LNCaP clone FGC (cell line): ENCODE measurements at places on chromosomes 6 and 20.
A peak's percentile ranks its signal among the peaks of the same experiment; 100 is the strongest.

- peak; percentile 64 for DNase-seq
Measured at GRCh38 chr6:119308991-119309657, 40.4 kb downstream of the MAN1A1 start.

- no peak for DNase-seq
Measured at GRCh38 chr6:167049275-167049674, 50.1 kb downstream of the CEP43 start.

DNA sequence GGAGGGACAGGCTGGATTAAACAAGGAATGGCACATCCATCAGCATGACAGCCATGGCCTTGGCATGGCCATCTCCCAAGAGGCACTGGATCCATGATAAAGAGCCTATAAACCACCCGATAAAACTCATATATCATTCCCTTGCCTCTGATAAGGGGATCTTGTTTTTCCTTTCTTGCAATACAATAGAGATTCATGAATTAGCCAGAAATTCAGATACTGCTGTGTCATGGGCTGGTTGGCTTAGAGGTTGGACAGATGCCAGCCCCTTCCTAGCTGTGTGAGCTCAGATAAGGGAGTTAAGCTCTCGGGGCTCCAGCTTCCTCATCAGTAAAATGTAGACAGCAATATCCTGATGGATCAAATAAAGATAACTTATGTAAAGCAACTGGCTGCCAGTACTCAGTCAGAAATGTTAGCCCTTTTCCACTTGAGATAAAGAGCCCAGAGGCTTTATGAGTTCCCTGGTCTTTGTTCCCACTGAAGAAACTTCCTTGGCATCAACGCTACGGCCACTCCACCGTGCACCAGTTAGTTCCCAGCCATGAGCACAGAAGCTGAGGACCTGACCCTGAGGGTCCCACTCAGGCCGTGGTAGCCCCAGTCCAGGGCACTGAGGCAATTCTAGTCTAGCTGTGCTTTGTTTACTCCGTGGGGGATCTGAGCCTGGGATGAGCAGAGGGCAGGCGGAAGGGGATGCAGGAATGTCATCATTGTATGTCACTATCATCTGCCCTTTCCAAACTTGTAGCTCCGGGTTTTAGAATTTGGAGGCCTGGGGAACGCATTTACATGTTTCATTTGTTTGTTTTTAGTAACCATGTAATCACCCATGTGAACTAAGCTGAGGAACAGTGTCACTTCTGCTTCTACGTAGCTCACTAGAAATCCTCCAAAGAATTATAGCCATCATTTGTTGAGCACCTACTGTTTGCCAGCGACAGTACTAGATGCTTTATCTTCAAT, 67.2 kb upstream of the TBC1D7 start:
- peak; percentile 82 for DNase-seq

- DNase-seq, result no peak
Measured at GRCh38 chr6:11847515-11848345, 69.1 kb upstream of the ADTRP start.

DNA sequence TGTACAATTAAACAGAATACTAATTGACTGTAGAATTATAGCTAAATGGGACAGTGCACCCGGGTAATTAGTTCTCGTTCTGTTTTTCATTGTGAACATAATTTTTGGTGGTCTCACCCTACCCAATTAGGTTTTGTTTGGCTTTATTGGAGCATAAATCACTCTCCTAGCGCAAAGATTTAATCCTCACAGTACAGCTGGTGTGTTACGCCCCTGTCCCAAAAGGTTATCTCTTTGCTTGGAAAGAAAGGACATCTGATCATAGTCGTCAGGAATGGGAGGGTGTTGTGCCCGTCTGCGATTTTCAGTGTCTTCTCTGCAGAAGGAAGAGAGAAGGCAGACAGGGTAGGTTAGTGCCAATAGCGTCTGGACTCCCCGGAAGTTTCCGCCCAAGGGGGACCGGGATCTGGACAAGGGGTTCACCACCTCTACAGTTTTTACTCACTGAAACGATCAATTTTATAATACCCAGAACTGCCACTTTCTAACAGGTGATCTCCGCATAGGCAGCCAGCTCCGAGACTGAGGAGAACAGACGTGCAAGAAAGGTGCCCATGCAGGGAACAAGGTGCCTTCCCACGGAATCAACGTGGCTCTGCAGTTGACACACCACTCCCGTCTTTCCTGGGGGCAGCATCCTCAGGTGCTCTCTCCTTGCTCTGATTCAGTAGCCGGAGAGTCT, 617.4 kb upstream of the CDH4 start:
- DNase-seq, result no peak

GRCh38 chr20:4702562-4703280, 19.0 kb upstream of the PRND start:
- DNase-seq, result no peak

DNA sequence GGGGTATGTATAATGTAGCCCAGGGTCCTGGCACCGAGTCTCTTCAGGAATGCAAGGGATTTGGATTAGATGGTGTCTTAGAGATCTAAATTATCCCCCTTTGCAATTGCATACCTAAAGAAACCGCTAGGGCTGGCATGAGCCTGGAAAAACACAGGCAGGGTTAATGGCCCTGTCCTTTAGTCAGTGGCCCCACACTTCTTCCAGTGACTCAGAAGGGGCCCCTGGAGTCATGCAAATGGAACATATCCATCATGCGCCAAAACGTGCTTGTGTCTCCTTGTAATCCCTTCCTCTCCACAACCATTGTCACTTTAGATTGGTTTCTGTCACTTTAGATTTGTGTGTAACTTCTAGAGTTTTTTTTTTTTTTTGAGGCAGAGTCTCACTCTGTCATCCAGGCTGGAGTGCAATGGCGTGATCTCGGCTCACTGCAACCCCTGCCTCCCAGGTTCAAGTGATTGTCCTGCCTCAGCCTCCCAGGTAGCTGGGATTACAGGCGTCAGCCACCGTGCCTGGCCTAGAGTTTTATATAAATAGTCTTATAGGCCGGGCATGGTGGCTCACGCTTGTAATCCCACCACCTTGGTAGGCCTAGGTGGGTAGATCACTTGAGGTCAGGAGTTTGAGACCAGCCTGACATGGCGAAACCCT, 8.7 kb upstream of the MYBL2 start:
- DNase-seq, result no peak

- no peak for DNase-seq
Measured at GRCh38 chr6:26032340-26033084, 54.7 kb upstream of the HFE start.

- no peak for DNase-seq
Measured at GRCh38 chr6:99378636-99379035, 15.4 kb downstream of the COQ3 start.

- DNase-seq, result no peak
Measured at GRCh38 chr6:91280494-91280830, 693.6 kb upstream of the MAP3K7 start.

DNA sequence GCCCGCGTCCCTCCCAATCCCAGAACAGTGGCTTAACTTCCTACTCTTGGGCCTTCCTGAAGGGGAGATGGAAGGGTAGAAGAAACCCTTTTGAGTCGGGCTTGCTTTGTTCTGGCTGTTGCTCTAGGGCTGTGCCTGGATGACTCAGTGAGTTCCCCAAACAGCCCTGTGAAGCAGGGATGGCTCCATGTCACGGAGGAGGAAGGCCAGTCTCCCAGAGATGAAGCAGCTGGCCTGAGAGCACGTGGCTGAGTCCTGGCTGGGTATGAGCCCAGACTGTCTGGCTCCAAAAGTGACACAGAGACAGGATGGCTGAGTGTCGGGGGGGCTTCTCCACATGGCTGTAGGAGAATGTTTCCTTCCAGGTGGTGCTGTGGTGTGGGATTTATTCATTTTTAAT, 4.6 kb downstream of the SYTL3 start:
- no peak for DNase-seq

DNA sequence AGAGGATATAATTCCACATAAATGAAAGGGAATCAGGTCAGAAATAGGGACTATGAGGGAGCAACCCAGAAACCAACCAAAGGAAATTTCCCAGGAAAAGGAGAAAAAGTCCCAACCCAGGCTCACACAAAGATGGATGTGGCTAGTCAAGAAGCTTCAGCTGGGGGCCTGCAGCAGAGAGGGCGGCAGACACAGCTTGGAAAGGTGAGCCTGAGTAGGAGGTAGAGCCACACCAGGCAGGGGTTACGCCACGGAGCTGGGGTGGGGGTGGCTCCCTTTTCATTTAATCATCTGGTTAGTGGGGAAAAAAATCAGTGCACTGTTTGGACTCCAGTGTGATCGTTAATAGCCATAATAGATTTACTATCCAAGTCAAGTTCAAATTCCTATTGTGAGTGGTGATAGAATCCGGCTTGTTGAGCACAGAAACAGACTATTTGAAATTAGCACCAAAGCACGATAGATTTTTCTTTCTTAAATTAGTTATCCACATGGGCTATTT, 220.6 kb downstream of the TPBG start:
- no peak for DNase-seq

DNA sequence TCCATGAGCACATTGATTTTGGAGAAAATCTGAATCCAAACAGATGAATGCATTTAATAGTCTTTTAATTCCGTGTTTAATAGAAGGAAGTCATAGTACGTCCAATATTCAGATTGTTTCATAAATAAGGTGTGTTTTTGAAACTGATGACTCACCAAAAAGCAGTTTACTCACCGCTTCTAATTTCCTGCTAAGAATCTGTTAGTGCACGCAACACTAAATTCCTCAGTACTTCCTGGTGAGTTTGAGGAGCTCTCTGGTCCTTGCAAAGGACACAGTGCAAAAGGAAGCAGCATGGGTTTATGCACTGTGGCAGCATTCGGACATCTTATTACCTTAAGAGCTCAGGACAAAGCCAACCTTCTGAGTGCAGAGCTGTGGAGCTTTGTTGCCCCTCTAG, 2.3 kb upstream of the ADGRF1 start:
- no peak for DNase-seq

- no peak for DNase-seq
Measured at GRCh38 chr20:40978761-40979160, 49.9 kb upstream of the TOP1 start.

GRCh38 chr6:157795841-157796240, 27.2 kb upstream of the SNX9 start:
- no peak for DNase-seq

DNA sequence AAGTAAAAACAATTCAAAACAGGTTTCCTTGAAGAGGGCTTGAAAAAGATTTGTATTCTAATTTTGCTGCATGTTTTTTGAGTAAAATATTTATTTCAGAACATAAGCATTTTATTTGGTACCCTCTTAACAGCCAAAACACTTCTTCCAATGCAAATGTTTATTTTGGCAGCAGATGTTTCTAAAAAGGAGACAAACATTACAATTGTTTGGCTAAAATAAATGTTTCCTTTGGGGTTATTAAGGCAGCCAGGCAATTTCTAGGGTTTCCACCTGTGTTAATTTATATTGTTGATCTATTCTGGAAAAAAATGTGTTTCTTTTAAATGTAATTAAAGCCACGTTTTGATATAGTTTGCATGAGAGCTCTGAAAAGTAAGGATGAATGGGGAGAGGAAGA, 56.6 kb downstream of the ARID1B start:
- DNase-seq, result no peak

GRCh38 chr6:124984668-124985338, 22.6 kb downstream of the RNF217 start:
- DNase-seq, result no peak

GRCh38 chr6:2448826-2449571, 203.6 kb upstream of the GMDS start:
- peak; percentile 61 for DNase-seq

DNA sequence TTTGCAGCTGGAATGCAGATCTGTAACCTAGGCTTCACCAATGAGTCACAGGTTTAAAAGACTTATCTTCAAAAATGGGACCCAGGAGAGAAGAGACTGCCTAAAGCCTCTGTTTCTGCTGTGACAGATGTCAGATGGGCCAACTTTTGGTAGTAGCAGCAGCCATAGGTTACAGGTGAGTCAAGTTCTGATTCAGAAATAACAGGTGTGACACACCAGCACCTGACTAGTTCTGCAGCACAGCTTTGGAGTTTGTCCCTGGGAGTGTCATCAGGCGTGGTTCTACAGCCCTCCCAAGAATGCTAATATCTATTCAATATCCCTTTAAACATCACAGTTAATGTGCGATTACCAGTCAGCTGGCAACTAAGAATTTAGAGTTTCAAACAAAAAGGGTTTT, 121.9 kb upstream of the BTN3A2 start:
- no peak for DNase-seq

- DNase-seq, result no peak
Measured at GRCh38 chr6:167937948-167938911, 59.2 kb upstream of the KIF25 start.

DNA sequence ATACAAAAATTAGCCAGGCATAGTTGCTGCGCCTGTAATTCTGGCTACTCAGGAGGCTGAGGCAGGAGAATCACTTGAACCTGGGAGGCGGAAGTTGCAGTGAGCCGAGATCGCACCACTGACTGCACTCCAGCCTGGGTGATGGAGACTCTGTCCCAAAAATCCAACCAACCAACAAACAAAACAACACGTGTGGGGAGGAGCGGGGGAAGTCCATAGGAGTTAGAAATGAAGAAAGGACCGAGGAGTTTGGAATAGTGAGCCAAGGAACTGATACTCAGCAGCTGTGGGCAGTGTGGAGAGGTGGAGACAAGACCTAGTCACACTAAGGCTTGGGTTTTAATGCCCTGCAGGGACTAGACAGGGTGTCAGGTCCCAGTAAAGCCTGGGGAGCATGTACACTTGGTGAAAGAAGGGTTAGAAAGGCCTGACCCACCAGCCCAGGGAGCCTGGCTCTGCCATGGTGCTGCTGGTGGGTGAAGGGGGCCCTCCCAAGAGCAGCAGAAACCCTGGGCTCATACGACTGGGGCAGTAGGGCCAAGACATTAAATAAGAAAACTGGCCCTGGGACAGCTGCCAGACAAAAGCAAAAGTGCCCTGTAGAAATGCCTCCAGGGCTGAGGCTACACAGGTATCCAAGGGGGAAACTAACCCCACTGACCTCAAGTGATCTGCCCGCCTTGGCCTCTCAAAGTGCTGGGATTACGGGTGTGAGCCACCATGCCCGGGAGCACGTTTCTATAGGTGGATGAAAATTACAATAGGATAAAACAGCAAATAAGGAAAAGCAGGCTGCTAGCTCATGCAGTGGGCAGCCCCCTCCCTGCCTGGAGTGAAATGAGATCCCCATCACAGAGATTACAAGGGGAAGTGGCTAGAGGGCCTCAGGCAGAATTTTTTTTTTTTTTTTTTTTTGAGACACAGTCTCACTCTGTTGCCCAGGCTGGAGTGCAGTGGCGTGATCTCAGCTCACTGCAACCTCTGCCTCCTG, 58.0 kb downstream of the MYH7B start:
- no peak for DNase-seq

GRCh38 chr6:1062786-1063545, 248.9 kb upstream of the FOXQ1 start:
- no peak for DNase-seq

GRCh38 chr6:3856576-3856975, 7.4 kb downstream of the FAM50B start:
- no peak for DNase-seq
